ENCODE measurements at places on chromosomes 2 and 18.

DNA sequence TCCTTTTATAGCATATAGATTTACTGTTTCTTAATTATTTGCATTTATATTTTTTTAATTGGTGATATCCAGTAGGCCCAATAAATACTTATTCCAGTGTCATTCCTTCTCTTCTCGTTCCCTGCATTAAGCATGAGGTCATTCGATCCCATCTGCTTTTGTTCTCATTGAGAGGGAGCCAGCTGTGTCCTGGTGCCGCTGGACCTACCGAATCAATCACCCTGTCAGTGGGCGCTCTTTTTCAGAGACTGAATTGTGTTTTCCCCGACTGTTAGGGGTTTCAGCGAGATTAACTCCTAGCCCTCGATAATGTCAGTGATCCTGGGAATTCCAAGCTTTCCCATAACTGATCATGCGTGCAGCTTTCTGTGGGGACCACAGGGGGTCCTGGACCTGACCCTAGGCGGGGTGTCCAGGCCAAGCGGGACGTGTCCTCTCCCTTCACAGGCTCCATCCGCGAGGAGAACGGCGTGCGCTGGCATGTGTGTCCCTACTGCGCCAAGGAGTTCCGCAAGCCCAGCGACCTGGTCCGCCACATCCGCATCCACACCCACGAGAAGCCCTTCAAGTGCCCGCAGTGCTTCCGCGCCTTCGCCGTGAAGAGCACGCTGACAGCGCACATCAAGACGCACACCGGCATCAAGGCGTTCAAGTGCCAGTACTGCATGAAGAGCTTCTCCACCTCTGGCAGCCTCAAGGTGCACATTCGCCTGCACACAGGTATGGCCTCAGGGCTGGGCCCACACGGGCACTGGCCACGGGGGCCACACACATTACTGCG is 72.4 kb downstream of the ZNF236 start:
- no peak for DNase-seq

- DNase-seq = no peak
These were observed 9.9 kb upstream of the SLC9A4 start for GRCh38 chr2:102463160-102463559.

DNA sequence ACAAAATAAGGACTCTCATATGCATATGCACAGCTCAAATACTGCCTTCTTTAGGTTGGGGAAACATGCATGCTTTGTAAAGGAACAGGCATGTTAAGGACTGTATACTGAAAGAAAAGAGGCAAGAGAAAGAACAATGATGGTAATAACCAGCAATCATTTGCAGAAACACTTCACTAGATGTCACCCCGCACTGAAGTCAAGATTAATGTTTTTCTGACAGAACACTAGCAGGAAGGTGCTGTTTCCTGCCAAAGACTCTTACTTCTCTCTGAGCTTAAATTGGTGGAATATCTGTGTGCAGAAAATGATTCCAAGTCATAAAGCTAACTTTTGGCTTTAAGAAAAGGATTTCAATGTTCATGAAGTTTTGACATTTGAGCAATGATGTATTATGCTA is 19.3 kb upstream of the CSRNP3 start:
- no peak for DNase-seq

- DNase-seq = no peak
These were observed 70.9 kb downstream of the FBXO36 start for GRCh38 chr2:229993236-229993635.

DNA sequence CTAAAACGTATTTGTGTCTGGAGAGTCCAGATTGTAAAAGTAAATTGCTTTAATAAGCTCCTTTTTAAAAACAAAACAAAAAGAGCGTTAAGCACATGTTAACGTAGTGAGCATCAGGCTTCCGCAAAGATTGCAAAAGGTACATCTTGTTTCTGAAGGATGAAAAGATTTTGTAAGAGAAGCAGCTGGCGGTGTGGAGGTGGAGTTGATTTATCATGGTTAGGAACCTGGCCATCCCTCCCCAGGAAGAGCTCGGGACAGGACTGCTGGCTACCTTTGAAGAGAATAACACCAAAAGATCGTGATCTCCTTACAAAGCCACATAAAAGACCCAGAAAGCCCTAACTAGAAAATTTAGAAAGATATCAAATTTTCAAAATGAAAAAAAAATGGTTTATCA is 132.2 kb downstream of the DNER start:
- no peak for DNase-seq

DNA sequence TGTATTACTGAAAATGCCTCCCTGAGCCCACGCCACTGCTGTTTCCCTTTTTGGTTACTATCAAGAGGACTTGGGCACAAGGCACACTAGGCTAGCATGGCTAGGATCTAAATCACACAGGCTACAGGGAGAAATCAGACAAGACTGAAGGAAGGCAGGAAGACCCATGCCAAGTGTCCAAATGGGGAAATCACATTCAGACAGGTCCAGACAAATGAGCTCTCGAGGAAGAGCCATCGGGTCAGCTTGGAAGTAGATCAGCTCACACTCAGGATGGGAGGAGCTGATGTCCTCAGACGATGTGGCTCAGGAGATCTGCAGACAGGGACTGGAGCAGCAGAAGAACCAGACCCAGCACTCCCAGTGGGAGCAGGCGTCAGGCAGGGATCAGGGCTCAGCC is 113.2 kb downstream of the COL6A3 start:
- no peak for DNase-seq

GRCh38 chr2:41726364-41726763 is 321.5 kb upstream of the PKDCC start:
- no peak for DNase-seq

- DNase-seq = no peak
These were observed 123.9 kb downstream of the ZFP36L2 start for GRCh38 chr2:43102366-43103092.

DNA sequence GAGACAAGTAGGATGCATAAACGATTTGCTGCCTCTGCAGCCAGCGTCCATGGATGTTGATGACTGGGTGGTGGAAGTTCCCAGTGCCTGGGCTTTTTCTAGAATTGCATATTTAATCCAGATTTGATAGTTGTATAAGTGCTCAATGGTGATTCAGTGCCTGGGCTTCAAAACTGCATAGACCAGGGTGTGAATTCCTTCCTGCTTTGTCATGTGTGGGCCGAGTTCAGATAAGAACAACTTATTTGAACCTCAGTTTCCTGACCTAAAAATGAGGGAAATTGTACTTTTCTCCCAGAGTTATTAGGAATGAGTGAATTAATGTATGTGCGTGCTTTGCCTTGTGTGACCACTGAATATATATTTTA is 154.6 kb downstream of the WDSUB1 start:
- no peak for DNase-seq

- peak; percentile 90 for DNase-seq
These were observed at the start of gene SETBP1 for GRCh38 chr18:44680273-44681075. SETBP1 (plus strand) TSS chr18:44680888; CDS start chr18:44701347, 20,459 bp downstream.

GRCh38 chr18:59629894-59630293 is 67.3 kb downstream of the CCBE1 start:
- no peak for DNase-seq

DNA sequence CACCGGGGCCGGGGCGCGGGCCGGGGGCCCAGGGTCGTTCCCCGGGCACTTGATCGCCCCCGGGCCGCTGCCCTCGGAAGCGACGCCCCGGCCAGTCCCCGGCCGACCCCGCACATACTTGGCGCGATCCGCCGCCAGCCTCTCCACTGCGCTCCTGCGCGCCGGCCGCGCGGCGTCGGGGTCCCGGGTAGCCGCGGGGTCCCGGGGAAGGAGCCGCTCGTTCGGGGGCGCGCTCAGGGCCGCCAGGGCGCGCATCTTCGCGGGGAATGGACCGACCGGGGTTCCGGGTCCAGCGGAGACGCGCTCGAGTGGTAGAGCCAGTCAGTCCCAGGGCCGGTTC is 204 bp downstream of the FAM110C start:
- DNase-seq = no peak

GRCh38 chr2:21251216-21251980 is 127.6 kb downstream of the TDRD15 start:
- DNase-seq = no peak

GRCh38 chr18:32049393-32050171 is 31.0 kb downstream of the RNF125 start:
- no peak for DNase-seq

DNA sequence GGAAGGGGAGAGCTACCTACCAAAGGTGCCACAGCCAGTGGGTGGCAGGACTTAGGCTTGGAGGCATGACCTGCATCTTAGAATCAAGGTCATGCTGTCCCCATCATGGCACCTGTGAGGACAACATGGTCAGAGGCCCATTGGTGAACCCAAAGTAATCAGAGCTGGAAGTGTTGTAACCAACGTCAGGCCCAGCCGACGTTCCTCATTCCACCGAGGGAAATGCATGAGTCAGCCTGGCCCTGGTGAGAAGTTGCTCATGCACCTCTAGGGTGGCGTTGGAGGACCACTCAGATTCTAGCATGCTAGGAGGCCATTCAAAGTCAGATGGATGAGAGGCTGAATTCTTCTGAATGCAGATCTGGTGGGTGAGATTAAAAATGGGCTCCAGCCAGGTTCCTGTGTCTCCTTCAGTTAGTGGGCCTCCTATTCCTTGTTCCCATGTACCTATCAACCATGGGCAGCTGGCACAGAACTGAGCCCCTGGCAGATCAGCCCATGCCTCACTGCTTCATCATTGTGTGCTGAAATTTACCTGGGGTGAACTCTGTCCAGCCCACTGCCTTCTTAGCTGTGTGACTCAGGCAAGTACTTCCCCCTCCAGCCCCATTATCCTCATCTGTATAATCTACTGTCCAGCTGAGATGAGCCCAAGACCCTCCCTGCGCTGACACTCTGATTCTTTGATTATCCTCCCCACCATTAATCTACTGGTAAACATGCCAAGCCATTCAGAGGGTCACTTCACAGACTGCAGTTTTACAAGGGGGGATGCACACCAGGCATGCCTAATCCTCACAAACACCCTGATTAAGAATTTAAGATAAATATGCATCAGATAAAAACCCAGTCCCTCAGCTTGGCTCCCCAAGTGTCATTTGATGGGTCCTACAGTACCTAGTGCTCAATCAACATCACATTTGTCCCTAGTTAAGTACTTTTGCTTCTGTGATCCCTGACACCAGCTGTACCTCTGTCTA is 14.0 kb downstream of the SLC14A2 start:
- DNase-seq = no peak

DNA sequence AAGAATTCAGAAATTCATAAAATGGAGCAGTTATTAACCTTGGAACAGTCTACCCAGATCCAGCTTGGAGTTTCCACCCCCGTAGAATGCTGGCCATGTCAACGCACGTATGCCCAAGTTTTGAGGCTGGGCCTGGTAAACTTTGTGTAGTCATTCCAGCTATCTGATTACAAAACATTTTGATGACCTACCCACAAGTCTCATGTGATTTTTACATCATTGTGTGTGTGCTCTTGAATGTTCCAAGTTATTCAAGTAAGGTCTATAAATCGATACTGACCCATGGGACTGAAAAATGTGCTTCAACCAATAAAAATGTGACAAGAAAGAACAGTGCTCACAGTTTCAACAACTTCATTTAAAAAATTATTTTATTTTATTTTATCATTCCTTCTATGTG is 32.5 kb upstream of the ICOS start:
- no peak for DNase-seq

DNA sequence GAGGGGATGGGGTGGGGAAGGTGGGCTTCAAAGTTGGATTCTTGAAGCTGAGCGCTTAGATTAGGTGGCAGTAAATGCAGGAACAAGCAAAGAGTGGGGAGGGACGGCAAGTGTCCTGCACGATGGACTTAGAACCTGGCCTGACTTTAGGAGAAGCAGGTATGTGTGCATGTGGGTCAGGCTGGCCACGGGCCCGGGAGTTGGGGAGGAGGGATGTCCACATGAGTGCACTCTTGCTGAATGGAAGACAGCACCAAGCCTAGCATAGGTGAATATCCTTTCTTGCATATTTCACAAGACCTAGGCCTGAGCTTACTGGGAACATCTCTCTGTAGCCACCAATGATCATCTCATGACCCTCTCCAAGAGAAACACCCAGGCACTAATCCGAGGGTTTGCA is 96.1 kb downstream of the DDX1 start:
- DNase-seq = no peak

All from NCI-H524 (cell line).